Esophagus squamous epithelium (tissue), 5 donors: ENCODE measurements at places on chromosomes 5 and 9.

GRCh38 chr5:139063664-139064054, 134.5 kb downstream of the SIL1 start:
- DNase-seq, result no peak

DNA sequence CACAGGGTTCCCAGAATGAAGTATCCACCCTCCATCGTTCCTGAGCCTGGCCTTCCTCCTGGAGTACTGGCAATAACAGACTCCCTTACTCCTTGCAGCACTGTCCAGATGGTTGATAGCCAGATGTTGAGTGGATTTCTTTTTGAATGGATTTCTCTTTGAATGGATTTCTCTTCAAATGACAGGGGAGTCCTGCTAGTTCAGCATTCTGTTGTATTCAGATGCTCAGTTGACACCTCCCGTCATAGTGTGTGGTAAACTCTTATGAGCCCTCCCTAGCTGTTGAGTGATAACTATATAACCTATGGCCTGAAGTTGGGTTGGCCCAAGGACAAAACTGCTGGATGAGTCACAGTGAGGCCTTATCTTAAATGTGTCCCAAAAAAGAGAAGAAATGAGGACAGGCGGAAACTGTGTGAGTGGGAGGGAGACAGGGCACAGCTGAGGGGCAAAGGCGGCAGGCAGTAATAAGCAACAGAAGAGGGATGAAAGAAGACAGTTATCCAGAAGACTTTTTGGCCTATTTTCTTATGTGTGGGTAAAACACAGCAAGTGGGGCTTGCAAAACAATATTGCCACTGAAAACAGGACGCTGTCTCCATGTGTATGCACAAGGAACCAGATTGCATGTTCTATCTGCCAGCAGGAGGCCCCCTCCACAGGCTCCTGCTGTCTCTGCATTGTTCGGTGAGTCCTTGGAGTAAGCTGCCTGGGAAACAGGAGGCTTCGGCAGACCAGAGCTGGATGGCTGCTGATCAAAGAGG, 209.5 kb upstream of the S1PR3 start:
- DNase-seq, result no peak

- DNase-seq, result no peak
These were observed 60.3 kb downstream of the CDKN2A start for GRCh38 chr9:21933865-21934264.

DNA sequence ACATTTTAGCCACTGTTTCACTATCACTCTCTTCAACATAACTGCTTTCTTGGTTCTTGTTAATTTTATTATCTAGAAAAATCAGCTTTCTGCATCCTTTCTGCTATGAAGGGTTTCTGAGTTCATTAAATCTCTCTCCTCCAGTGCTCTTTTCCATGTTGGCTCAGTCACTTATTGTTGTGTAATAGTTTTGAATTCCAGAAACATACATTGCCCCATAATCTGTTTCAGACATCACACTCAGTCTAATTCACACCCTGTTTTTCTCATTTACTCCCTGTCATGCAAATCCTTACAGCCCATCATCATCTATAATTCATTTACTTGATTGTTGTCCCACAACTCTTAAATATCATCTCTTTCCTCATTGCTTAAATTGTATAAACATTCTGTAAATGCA, 176.1 kb upstream of the CDH12 start:
- DNase-seq, result no peak

DNA sequence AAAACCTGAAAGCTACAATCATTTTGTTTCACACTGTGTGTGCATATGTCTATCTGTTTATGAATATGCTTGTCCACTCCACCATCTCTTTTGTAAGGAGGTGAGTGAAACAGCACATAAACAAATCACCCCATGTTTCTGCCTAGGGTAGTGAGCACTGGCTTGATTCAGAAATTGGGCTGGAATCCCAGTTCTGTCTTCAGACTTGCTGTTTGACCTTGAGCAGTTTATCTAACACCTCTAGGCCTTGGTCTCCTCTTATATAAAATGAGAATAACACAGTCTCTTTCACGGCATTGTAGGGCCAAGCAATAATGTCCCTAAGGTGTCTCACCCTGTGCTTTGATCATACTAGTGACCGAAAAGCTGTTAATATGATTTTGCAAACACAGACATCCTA, 61.2 kb downstream of the ZNF366 start:
- no peak for DNase-seq

- no peak for DNase-seq
These were observed 38.4 kb downstream of the EBF1 start for GRCh38 chr5:159061179-159061796.

GRCh38 chr5:157611571-157612476, 36.2 kb upstream of the ADAM19 start:
- DNase-seq, result no peak

GRCh38 chr9:9753266-9753665, 859.5 kb downstream of the PTPRD start:
- no peak for DNase-seq

DNA sequence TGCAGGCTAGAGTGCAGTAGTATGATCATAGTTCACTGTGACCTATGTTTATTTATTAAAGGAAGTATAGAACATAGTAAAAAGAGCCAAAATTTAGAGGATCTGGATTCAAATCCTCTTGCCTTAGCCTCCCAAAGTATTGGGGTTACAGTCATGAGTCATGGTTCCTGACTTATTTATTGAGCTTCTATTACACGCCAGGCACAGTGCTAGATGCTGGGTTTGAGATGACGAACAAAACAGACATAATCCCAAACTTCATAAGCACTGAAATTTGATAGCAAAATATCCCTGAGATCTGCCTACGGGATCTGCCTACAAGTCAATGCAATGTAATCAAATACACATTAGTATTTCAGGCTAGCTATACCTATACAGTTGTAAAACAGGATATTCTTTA, 2.5 kb downstream of the KIAA0825 start:
- no peak for DNase-seq

DNA sequence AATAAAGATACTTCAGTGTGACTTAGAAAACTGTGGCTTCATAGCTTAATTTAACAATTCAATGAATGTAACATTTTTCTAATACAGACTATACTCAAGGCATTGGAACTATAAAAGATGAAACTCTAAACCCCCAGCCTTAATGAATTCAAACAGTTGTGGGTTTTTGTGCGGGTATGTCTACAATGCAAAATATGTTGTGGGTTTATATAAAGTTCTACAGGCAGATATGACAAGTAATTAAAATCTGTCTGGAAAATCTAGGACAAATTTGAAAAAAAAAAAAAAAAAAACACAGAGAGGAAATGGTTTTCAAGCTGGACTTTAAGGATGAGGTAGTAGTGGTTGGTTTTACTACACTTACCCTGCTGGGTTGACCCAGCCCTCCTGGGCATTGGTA, 467.5 kb upstream of the TLE4 start:
- no peak for DNase-seq

DNA sequence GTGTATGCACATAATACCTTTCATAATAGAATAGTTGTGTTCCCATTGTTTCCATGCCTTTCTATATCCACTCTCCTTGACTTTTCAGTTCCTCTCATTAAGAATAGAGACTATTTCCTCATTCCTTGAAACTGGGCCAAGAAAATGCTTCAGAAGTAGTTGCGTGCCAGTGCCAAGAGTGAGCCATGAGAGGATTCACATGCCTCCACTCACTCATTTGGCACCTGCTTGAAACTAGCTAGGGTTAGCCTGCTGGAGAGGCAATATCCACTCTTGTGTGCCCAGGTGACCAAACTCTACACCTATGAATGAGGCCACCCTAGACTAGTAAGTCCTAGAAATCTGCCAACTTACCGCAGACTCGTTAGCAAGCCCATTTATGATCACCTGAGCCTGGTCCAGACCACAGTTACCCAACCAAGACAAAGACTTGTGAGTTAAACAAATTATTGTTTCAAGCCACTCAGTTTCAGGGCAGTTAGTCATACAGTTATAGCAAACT, 276.3 kb downstream of the EPB41L4A start:
- DNase-seq, result no peak

- DNase-seq, result no peak
These were observed 233.1 kb downstream of the RFK start for GRCh38 chr9:76161106-76161505.

- DNase-seq, result no peak
These were observed 105.9 kb downstream of the UNC13B start for GRCh38 chr9:35267710-35268109.

GRCh38 chr9:86860006-86860405, 87.3 kb downstream of the GAS1 start:
- no peak for DNase-seq

- no peak for DNase-seq
These were observed 53.4 kb upstream of the STXBP1 start for GRCh38 chr9:127558581-127559246.

GRCh38 chr9:116596646-116597045, 90.5 kb upstream of the TRIM32 start:
- DNase-seq, result no peak

DNA sequence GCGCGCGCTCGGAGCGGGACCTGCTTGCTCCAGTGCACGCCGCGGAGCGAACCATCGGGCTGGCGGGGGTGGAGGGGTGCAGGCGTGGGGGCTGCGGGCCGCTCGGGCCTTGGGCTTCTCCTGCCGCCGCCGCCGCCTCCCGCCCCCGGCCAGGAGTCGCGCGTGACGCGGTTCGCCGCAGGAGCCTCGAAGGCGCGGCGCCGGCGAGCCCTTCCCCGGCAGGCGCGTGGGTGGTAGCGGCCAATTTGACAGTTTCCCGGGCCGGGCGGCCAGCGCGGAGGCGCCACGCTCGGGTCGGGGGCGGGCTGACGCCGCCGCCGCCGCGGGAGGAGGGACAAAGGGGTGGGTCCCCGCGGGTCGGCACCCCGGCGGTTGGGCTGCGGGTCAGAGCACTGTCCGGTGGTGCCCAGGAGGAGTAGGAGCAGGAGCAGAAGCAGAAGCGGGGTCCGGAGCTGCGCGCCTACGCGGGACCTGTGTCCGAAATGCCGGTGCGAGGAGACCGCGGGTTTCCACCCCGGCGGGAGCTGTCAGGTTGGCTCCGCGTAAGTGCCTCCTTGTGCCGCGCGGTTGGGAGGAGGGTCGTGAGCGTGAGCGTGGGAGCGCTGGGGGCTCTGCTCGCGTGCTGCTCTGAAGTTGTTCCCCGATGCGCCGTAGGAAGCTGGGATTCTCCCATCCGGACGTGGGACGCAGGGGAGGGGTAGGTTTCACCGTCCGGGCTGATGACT, at the start of gene TJP2:
TSS of gene TJP2 (plus strand) at position 387 of the 725 bp plus-strand sequence. CDS start at position 483, 96 bp downstream.
- DNase-seq, result no peak

DNA sequence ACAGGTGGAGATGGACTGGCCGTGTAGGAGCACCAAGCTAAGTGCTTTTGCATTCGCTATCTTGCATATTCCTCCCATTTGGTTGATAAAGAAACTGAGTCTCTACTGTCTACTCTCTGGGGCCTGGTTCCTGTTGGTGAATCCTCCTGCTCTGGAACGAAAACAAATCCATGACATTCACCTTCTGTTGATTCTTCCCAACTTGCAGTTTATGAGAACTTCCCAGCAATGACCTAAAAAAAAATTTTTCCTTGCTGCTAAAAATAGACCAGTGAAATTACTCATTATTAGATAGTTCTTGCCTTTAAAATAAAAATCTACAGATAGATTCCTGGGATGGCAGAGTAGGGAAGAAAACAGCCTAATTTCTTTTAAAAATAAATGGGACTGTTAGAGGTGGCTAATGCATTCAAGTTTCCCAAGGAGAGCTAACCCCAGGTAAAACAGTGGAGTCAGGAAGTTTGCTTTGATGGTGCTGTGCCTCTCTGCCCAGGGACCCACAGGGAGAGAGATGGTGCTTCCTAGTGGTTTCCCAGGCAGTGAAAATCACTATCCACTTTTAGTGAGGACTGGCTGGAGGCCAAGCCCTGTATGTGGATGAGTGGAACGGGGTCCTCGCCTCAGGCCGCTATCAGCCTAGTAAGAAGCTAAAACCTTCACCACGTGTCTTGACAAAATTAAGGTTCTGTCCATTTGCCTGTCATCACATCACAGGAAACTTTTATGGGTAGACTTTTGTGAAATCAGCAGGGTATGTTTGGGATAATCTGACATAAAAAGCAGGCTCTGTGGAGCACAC, 68.4 kb upstream of the NR3C1 start:
- no peak for DNase-seq

DNA sequence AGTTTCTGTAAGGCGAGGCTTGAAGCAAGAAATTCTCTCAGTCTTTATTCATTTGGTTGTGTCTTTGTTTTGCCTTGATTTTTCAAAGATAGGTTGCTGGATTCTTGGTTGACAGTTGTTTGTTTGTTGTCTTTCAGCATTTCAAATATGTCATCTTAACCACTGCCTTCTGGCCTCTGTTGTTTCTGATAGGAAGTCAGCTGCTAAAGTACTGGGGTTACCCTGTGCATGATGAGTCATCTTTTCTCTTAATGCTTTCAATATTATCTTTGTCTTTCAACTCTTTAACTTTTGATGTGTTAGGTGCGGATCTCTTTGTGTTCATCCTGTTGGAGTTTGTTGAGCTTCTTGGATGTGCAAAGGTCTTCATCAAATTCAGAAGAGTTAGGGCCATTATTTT, 1571.3 kb downstream of the MAT2B start:
- DNase-seq, result no peak

GRCh38 chr5:151497391-151498002, 50.1 kb downstream of the SLC36A1 start:
- no peak for DNase-seq

DNA sequence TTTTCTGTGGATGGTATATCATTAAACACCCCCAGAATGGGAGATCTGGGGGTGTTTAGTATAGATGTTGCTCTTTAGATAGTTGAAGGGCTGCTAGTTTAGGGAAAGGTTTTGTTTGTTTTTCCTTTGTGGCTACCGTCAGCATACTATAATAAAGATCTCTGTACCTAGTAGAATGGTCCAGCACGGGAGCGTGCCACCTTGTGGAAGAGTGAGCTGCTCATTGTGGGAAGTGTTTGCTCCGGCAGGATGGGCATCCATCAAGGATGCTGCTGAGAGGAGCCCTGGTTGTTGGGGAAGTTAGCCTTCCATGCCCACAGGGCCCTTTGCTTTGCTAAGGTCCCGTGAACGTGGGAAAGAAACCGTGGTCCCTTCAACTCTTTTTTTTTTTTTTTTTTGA, 113.1 kb downstream of the LIFR start:
- no peak for DNase-seq

GRCh38 chr5:31758803-31759425, 120.0 kb downstream of the PDZD2 start:
- DNase-seq, result no peak

DNA sequence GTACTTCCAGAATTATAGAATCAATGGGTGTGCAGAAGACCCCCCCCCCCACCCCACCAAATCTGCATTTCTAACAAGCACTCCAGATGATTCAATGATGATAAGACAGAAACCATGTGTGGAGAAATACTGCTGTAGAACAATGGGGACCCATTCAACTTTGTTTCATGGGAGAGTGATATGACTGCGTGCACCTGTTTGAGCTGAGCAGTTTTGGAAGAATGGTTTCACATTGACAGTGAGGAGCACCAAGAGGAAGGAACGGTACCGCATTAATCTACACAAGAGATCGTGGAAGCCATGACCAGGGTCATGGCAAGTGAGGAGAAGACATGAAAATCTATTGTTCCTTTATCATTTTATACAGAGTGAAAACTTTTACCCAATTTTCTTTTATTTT, 202.7 kb downstream of the CD180 start:
- DNase-seq, result no peak
